ENCODE measurements at places on chromosomes 12 and 14. TPM values are rescaled to one million over a fixed set of nuclear protein-coding genes. Genes with fewer than 3 reads are reported as not detected.
A peak's percentile ranks its signal among the peaks of the same experiment; 100 is the strongest.

WIF1 gene
- not detected for total RNA-seq

BRAP gene
- total RNA-seq, result 21.8 TPM

LRRIQ1 gene
- 5.6 TPM for total RNA-seq

TSPAN8 gene
- not detected for total RNA-seq

KRT75 gene
- total RNA-seq, result not detected

SIX1 gene
- total RNA-seq, result 26.3 TPM

RASAL1 gene
- total RNA-seq, result 0.16 TPM

HOXC5 gene
- total RNA-seq, result 18.0 TPM

XRCC3 gene
- 15.4 TPM for total RNA-seq

RTL1 gene
- 0.25 TPM for total RNA-seq

GLS2 gene
- 0.43 TPM for total RNA-seq

SOAT2 gene
- not detected for total RNA-seq

- ATAC-seq, result no peak
Measured at GRCh38 chr12:32148372-32148771, 41.7 kb downstream of the BICD1 start.

- ATAC-seq, result no peak
Measured at GRCh38 chr12:47107926-47108325, 28.2 kb upstream of the AMIGO2 start.

DNA sequence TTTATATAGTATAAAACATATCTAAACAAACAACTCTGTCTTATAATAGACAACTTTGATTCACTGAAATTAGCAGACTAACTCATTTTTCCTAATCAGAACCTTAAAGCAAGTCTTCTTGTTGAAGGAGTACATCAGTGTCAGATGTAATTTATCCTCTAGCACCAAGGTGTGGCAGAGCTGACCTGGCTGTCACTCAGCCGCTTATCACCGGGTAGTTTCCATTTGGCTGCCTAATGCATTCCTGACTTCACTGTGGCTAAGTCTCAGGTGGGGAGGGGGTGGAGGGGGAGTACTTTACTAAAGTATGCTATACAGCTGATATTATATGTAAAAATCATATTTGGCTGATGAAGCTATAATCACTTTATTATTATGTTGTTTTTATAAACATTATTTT lies 339.9 kb upstream of the RGS6 start:
- ATAC-seq, result no peak

DNA sequence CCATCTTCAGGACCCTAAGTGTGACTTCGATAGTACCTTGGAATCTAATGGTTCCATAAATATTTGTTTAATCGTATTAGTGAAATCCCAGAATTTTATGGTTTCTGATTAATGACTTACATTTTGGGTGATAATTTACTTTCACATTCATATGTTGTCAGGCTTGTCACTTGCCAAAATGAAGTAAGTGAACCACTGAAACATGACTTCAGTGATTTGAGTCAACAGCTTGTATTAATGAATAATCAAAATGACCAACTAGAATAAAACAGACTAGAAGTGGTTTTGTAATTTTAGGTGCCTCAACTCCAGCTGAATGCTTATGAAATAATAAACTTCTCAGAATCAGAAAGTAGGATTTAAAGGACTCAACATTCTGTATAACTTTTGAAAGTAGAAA lies 517.1 kb downstream of the PRKD1 start:
- no peak for ATAC-seq

DNA sequence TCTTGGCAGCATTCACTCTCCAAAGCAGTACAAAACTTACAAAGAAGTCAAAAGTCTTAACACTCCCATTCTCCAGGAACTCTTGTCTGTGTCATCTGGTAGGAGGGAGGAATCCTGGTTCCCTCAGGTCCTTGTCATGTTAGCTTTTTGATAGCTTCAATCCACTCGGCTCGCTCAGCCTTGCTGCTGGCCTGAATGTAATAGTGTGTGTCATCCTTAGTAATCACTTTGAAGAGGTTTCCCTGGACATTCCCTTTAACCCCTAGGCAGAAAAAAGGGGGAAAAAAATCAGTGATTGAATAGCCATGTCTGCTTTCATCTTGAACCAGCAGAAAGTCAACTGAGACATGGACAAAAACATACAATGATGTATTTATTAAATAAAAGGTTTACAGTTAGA lies 24.8 kb downstream of the PLEK2 start:
- ATAC-seq, result no peak

DNA sequence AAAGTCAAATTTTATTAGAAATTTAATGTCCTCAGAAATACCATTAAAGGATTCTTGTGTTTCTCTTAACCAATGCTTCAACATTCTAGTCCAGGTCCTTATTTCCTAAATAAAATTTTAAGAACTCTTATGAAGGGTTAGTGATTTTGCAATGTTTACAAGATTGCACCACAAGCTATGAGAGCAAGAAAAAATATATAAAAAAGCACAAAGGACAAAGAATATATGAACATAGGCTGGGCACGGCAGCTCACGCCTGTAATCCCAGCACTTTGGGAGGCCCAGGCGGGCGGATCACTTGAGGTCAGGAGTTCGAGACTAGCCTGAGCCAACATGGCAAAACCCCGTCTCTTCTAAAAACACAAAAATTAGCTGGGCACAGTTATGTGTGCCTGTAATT lies 7.7 kb downstream of the RACGAP1 start:
- ATAC-seq, result no peak

- no peak for ATAC-seq
Measured at GRCh38 chr12:62833634-62834033, 101.3 kb downstream of the PPM1H start.

DNA sequence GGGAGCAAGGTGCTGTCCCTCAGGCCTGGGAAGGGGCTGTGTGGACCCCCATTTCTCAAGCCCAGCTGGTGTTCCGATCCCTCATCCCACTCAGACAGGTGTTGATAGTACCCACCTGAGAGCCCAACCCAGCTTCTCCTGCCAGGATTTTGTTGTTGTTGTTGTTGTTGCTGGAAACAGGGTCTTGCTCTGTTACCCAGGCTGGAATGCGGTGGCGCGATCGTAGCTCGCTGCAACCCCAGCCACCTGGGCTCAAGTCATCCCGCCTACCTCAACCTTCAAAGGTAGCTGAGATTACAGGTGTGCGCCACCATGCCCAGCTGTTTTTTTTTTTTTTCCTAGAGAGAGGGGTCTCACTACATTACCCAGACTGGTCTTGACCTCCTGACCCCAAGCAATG lies 209.9 kb downstream of the PHETA1 start:
- no peak for ATAC-seq

DNA sequence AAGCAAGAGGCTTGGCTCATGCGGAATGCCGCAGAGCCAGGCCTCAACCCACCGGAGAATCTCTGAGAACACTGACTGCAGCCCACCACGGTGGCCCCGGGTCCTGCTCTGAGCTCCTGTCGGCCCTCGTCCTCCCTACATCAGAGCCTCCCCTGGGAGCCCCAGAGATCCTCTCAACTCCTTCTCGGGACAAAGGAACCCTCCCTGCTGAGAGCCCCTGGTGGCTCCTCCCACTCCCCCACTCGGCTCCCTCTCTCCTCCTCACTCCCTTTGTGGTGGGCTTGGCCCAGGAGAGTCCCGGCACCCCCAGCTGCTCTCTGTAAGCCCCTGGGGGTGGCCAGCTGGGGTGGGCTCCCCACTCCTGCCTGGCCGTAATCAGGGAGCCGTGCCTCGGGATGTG lies 11.1 kb upstream of the INF2 start:
- ATAC-seq, result peak; percentile 21

- ATAC-seq, result no peak
Measured at GRCh38 chr12:2509137-2509536, 285.6 kb upstream of the FKBP4 start.

DNA sequence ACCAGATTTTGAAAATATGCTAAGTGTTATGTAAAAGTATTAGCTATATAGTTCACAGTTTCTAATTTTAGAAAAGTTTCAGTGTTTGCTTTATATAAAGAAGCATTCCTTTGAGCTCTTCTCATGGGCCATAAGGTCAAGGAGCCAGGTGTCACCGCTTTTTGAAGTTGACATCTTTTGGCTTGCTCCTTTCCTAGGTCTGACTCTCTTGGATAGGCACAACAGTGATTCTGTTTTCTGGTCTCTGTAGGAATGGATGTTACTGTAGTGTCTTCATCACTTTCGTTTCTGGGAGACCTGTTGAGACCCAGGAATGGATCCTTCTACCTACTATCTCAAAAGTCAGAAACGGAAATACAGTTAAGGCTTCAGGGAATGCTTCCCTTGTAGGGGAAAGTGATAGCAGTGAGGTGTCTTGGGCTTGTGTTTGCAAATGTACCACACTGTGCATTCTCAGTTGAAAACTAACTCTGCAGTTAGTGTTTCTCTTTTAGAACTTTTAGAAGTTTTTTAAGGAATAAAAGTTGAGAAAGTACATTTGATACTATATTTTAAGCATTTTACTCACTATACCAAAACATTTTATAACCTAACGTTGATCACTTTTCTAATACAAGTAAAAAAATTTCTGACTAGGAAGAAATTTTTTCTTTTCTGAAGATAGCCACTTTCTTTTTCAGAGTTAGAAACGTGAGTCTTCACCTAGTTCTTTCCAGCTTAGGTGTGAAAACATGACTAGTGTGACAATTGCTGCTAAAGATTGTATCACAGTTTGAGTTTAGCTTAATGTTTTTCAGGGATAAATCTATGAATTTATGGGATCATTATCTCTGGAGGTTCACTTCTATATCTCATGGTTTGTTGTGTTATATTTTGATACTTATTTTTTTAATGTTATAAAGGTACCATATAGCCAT lies 20.8 kb downstream of the VRK1 start:
- ATAC-seq, result no peak

DNA sequence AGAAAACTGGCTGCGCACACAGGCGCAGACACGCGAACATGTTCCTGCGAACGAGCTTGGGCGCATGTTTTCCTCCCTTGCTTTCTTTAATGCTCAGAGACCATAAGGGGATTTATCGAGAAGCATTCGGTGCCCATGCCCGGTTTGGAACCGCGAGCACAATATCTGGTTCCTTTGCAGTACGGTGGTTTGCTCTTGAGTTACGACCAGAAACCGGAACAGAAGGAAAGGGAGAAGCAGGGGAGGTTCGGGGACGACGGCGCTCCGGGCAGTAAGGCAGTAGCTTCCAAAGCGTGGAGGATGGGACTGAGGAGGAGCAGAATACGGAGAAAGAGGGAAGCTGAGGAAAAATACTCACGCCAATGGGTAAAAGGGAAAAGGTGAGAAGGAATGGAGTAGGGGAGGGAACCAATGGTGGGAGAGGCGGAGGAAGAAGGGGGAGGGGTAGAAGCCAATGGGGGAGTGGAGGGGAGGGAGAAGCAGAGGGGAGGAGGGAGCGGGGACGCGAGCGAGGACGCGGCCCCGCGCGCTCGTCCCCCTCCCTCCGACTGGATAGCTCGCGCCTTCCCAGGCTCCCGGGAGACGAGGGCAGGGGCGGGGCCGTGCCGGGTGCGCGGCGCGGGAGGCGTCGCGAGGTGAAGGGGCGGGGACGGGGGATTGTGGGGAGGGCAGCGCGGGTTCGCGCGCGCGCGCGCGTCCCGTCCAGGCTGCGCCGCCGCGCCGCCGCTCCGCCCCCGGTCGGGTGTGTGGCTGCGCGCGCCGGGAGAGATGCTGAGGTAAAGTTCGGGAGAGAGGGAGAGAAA lies 625 bp upstream of the ARHGAP5 start:
- peak; percentile 81 for ATAC-seq

- no peak for ATAC-seq
Measured at GRCh38 chr12:4287325-4288211, 14.0 kb downstream of the CCND2 start.

- no peak for ATAC-seq
Measured at GRCh38 chr12:67759829-67760228, 111.3 kb downstream of the DYRK2 start.

- ATAC-seq, result no peak
Measured at GRCh38 chr12:69792533-69792932, 32.5 kb upstream of the MYRFL start.

- ATAC-seq, result no peak
Measured at GRCh38 chr12:6265038-6265405, 45.5 kb upstream of the PLEKHG6 start.

GRCh38 chr12:93245543-93245942 lies 132.2 kb upstream of the NUDT4 start:
- no peak for ATAC-seq

GRCh38 chr12:47938594-47938993 lies 24.8 kb upstream of the TMEM106C start:
- ATAC-seq, result no peak

DNA sequence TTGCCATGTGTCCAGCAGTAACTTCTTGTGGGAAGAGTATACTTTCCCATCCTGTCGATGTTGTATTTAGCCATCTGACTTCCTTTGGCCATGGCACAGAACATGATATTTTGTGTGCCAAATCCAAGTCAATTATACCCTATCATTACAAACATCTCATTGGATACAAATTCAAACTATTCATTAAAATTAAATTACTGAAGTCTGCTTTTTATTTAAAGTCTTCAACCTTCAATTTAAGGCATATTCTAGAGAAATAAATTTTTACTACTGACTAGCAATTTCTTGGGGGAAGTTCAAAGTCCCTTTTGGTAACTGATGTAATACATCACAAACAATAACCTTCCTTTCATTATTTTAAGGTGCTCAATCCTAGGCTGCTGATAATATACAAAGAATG lies 192.6 kb downstream of the SLC6A15 start:
- ATAC-seq, result no peak

- no peak for ATAC-seq
Measured at GRCh38 chr12:113420996-113421595, 1.1 kb upstream of the SDSL start.

DNA sequence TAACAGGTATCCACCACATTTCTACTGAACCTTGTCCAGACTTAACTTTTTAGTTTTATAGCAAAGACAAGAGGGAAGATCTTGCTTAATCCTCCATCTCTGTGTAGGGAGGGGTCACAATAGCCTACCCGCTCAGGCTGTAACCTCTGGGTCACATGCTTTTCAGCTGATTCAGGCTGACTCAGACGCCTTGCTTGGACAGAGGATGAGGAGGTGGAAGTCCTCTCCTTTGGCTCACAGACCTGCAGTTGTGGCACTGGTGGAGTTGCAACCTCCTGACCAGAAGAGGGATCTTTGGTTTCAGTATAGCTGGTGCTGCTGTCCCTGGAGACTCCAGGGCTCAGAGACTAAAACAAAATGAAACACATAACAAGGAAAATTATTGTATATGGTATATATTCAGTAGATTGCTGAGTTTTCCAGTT lies 16.2 kb downstream of the ACIN1 start:
- ATAC-seq, result peak; percentile 99

DNA sequence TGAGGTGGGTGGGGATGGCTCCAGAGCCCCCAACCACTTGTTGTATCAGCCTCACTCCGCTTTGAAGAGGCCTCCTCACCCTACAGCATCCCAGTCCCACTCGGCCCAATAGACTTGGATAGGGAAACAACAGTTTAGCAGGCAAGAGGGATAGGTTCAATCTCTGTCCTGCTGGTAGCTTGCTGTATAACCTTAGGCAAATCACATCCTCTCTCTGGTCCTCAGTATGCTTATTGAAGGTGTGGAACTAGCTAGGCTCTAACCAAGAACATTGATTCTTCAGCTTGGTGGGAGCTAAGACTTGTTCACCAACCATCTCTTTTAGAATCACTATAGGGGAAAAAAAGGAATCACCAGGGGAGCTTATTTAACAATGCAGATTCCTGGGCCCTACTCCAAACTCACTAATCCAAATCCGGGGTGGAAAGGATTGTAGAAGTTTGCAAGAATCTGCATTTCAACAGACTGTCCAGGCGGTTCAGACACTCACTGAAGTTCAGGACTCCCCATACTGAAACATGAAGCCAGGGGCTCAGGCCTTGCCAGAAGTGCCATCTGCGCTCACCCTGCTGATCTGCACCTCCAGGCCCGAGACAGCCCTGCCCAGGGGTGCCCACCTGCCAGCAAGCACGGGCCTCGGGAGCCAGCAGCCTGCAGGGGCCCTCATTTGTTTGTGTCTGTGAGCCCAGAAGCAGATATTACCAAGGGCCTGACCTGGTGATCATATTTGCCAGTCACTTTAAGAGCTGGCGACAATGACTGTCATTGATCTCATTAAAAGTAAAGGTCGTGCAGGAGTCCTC lies 113.0 kb downstream of the ADCK1 start:
- ATAC-seq, result peak; percentile 23
